ENCODE measurements at places on chromosomes 3 and 15.

DNA sequence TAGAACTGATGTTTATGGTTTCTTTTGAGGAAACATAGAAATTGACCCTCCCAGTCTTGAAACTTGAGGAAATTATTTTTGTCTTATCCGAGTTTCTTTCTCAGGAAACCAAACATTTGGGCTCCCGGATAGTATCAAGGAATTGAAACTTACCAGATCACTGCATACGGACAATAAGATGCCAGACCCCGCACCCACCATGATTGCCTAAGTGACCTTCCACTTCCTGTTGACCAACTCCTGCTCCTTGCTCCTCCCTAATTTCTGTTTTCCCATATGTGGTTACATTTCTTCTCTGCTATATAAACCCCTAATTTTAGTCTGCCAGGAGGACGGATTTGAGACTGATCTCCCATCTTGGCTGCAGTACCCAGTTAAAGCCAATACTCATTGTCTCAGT is 118.4 kb upstream of the TPRG1 start:
- DNase-seq, result no peak

- no peak for DNase-seq
Measured at GRCh38 chr15:90451053-90451850, 63.2 kb downstream of the IQGAP1 start.

DNA sequence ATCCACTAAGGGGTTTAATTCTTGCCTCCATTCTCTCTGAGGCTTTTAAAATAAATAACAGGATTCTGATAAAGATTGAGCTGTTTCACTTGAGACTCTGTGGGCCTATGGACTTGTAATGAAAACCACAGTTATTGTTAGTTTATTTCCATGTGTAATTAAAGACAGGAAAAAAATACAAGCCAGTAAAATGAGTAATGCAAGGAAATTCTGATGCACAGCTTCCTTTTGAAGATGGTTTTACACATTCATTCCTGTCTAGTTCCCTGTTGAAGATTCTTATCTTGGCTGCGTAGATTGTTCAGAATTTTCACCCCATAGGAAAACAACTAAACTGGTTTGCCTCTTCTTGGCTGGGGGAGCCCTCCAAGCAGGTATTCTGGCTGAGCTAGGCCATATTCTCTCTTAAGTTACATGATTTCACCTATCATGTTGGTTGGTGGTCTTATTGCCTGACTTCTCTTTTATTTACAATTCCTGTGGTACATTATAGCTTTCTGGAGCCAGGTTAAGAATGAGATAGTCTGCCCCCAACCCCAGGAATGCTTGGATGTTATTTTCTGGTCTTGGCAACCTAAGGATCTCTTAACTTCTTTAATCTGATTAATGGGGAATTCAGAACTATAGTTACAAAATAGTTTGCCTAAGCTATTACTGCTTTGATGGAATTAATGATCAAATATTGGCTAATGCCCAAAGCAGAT is 67.6 kb downstream of the MITF start:
- no peak for DNase-seq

DNA sequence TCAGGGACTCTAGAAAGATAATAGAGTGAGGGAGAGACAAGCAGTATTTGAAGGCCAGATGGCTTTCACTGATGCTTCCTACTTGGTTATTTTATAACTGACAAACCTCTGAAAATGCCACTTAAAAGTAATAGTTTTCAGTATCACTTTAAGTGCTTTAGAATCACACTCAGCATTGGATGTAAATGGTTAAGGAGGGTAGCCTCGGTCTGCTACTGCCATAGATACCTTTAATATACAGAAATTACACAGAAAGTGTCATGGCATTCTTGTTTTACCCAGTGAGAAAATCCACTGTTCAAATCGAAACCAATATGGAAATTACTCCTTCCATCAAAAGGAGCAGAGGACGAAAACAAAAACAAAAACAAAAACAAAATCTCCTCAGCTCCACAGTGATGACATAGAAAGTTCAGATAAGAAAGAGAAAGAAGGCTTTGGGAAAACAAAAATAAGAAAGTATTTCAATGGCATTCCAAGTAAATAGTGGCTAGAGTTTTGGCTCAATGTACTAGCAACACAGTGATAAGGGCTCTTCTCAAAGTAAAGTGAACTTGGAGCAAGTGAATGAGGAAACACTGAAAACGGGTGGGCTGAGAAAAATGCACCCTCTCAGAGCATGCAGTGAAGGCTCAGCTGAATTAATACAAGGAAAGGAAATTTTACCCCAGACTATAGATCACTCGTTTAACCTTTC is 43.2 kb upstream of the CD47 start:
- no peak for DNase-seq

- DNase-seq, result no peak
Measured at GRCh38 chr3:85432081-85432480, 473.3 kb downstream of the CADM2 start.

- no peak for DNase-seq
Measured at GRCh38 chr3:174023421-174023820, 625.9 kb downstream of the NLGN1 start.

DNA sequence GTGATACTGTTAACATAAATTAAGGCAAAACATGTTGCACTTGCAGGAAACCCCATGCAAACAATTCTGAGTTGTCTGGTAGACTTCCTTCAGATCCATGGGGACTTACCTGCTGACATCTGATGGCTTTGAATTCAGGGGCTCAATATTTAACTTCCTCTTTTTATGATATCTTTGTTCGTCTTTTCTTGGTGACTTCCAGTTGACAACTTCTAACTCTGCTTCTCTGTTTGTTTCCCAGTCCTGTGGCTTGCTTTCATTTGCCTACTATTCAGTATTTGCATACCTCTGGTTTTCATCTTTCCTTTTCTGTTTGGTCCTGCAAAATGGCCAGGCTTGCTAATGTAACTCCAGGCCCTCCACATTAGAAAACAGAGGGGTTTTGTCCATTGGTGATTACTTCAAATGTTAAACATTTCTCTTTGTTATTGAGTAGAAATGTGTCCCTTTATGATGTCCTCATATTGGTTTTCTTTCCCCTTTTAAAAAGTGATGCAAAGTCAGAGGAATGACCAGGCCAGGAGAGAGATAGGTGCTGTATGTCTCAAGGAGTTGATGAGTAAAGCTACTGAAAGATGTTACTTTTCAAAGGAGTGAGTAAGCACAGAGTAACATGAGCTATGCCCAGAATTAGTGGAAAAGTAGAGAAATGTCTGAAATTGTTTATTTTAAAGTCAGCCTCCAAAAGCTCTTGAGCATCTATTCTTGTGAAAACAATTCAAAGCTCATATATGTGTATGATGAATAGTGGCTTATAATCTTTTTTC is 335.9 kb downstream of the LPP start:
- DNase-seq, result no peak

- DNase-seq, result no peak
Measured at GRCh38 chr15:50911001-50911400, 2.5 kb downstream of the AP4E1 start.
